ENCODE measurements at places on chromosomes 6 and 20. TPM values are rescaled to one million over a fixed set of nuclear protein-coding genes. Genes with fewer than 3 reads are reported as not detected.

Gene ARHGAP40
- total RNA-seq: not detected

Gene PKHD1
- total RNA-seq: 0.61 TPM

Gene ADAM33
- 16.5 TPM for total RNA-seq

Gene CBLN4
- 0.26 TPM for total RNA-seq
